ENCODE measurements at places on chromosomes 4 and X.

- no peak for DNase-seq
Measured at GRCh38 chr4:125317525-125317877, 2.7 kb downstream of the FAT4 start.

DNA sequence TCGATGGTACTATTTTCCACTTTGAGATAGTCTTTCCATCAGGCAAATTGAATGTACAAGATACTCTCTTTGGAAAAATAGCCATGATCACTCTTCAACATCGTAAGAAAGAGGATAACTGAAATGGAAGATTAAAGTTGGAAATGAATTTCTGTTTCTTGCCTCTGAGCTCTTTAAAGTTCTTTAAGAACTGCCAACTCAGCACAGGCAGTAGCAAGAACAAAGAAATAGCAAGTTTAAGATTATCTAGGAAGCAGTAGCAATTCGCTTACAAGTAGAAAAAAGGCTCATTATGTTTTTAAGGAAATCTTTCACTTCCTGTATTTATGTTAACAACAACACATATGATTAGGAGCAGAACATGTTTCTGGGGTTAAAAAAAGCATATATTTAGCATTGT is 127.6 kb downstream of the CDS1 start:
- no peak for DNase-seq

- no peak for DNase-seq
Measured at GRCh38 chrX:154049209-154050112, 29.8 kb upstream of the IRAK1 start.

DNA sequence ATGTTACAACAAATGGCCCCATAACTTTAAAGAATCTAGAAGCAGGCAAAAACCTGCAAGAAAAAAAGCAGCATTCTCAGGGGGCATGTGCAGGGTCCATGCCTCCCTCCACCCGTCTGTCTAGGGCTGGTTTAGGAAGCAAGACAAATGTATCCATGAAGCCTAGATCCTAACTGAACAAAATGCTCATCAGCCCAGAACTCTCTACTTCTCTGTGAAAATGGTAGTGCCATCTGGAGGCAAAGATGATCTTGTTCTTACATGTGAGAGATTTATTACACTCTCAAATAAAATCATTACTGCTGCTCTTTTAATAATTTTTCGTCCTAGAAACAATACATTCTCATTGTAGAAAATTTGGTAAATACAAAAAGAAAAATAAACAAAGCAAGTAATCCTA is 26.7 kb downstream of the NR3C2 start:
- DNase-seq, result no peak

DNA sequence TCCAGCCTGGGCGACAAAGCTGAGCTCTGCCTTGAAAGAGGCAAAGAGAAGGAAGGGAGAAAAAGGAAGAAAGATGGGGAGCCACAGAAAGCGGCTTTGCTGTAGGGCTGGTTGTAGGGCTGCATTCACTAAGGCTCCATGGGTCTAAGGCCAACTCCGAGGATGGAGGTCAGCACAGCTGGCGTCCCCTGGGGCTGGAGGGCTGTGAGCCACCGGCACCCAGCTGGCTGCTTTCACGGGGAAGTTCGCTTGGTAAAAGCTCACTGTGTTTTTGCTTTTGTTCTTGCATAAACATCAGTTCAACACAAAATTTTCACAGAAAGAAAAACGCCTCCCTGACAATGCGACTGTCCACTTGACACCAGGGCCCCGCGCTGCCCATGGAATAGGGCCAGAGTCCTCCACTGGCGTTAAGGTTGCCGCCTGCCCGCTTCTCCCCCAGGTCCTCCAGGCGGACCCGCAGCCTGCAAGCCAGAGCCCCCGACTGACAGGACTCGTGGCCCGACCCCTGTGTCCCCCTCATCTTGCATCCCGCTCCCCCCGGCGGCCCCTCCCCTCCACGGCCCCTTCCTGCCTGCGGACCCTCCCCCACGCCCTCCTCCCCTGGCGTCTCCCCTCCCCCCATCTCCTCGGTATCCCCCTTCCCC is 1.1 kb downstream of the RNF212 start:
- DNase-seq, result no peak

- DNase-seq, result no peak
Measured at GRCh38 chrX:40253771-40254170, 156.0 kb upstream of the BCOR start.

DNA sequence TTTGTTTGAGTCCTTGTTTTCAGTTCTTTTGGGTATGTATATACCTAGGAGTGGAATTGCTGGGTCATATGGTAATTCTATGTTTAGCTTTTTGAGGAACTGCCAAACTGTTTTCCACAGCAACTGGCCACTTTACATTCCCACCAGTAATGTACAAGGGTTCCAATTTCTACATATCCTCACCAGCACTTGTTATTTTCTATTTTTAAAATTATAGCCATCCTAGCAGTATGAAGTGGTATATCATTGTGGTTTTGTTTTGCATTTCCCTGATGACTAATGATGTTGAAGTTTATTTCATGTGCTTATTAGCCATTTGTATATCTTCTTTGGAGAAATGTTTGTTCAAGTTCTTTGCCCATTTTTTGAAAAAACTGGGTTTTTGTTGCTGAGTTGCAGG is 39.6 kb downstream of the TMEM164 start:
- no peak for DNase-seq

DNA sequence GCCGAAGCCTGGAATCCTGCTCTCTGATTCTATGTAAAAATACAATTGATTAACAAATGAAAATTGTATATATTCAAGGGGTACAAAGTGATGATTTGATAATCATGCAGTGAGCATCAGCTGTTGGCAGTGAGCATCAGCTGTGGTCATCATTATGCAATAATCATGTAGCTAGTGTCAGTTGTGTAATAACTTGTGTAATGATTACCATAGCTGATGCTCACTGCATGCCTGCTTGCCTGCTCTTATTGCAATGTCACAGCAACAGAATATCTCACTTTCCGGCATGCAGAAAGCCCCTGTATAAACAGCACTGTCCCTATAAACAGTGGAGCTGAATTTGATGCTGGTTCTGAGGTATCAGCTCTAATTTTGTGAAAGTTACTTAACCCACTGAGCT is 46.8 kb downstream of the SULT1B1 start:
- no peak for DNase-seq

- no peak for DNase-seq
Measured at GRCh38 chr4:185480016-185480732, 8.6 kb upstream of the CCDC110 start.

Measured in stimulated activated CD8-positive, alpha-beta memory T cell treated with anti-CD3 and anti-CD28 coated beads, Interleukin-4, amount 100 ng/mL, for 1 hour (primary cell).